Naive thymus-derived CD4-positive, alpha-beta T cell (primary cell): ENCODE measurements at places on chromosomes 1 and 21.

DNA sequence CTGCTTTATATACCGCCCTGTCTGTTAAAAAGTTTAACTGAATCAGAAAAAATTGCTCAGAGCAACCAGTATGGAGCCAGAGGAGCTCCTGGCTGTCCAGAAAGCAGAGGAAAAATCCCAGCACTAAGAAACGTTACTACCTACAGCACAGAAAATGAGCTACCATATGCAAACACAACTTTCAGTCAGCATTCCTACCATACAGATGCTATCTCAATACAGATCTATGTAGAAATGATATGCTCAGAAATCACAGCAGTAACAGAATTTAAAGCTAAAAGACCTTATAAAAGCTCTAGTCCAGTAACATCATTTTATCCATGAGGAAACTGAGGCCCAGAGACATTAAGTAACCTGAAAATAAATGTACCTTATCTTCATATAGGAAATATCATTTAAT is 38.7 kb downstream of the PCNX2 start:
- H3K27me3 ChIP-seq: no peaks in the 10 kb centered on the region
- no peak for DNase-seq
- no peak overlapping the region for H3K4me3 ChIP-seq
- no peaks in the 10 kb centered on the region for H3K4me1 ChIP-seq

GRCh38 chr21:46179708-46180078 is 4.6 kb downstream of the SPATC1L start:
- DNase-seq: no peak
- H3K4me3 ChIP-seq: no peak overlapping the region
- no peak overlapping the region for H3K27ac ChIP-seq
- no peaks in the 10 kb centered on the region for H3K4me1 ChIP-seq
- H3K27me3 ChIP-seq: no peaks in the 10 kb centered on the region
- no peaks in the 10 kb centered on the region for H3K36me3 ChIP-seq

- H3K27ac ChIP-seq: peak overlapping the region; percentile 63
- peaks cover 20% of the 10 kb centered on the region for H3K4me1 ChIP-seq
- no peak for DNase-seq
- no peaks in the 10 kb centered on the region for H3K36me3 ChIP-seq
- peak overlapping the region; percentile 37 for H3K4me3 ChIP-seq
Observed at GRCh38 chr1:204462229-204462561, 32.4 kb downstream of the PIK3C2B start.

DNA sequence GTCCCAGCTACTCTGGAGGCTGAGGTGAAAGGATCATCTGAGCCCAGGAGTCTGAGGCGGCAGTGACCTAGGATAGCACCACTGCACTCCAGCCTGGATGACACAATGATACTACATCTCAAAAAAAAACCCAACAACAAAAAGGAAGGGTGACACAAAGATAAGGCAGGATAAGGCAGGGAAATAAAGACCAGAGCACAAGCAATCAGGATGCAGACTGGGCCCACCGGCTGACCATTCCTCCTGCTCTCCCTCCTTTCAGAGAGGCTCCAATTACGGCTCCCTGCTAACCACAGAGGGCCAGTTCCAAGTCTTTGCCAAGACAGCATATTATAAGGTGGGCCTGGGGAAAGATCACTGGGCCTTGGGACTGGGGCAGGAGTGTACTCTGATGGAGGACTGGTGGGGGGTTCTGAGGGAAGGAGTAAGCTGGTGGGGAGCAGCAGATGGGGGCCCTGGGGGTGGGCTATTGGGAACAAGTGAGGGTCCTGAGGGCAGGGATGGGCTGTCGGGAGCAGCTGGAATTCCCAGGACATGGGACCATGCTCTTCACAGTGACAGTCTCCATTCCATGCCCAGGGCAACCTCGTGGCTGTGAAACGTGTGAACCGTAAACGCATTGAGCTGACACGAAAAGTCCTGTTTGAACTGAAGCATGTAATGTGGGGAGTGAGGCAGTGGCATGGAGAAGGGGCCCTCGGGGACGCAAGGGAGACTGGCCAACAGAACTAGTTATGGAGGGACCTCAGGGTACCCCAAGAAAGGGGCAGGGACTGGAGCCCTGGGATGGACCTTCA is 7.3 kb downstream of the NPR1 start:
- no peaks in the 10 kb centered on the region for H3K4me1 ChIP-seq
- no peaks in the 10 kb centered on the region for H3K27me3 ChIP-seq
- no peak overlapping the region for H3K4me3 ChIP-seq
- no peaks in the 10 kb centered on the region for H3K36me3 ChIP-seq

DNA sequence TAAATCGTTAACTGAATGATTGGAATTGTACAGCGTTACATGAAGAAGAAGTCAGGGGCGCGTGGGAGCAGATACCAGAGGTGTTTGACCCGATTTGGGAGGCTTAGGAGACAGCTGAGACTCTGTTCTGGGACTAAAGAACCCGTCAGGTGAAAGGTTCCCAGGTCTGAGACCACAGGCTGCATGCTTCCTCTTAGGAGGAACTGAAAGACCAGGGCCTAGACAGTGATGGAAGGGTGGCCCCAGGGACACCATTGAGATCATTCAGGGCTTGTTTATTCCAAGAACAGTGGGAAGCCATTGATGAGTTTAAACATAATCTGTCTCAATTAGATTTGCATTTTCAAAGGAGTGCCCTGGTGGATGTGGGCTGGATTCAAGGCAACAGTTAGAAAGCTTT is 904 bp downstream of the KLF17 start:
- H3K27me3 ChIP-seq: no peaks in the 10 kb centered on the region
- H3K36me3 ChIP-seq: no peaks in the 10 kb centered on the region
- no peak for DNase-seq
- H3K27ac ChIP-seq: no peak overlapping the region
- no peaks in the 10 kb centered on the region for H3K4me1 ChIP-seq

DNA sequence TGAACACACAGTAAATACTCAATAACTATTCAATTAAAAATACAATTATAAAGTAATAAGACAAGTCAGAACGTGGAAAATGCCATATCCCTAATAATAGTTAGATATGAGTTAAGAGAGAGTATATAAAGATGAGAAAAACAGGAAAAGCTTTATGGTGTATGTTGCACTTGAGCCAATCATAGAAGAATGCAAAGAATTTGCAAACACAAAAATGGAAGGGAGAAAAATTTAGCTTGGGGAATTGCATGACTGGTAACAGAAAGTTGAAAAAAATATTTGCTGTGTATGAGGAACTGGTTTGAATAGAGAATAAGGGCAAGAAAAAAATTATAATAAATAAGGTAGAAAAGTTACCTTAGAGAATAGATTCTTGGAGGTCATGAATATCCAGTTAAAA is 739.6 kb upstream of the CXADR start:
- no peak overlapping the region for H3K4me3 ChIP-seq
- H3K4me1 ChIP-seq: no peaks in the 10 kb centered on the region
- H3K36me3 ChIP-seq: no peaks in the 10 kb centered on the region
- no peaks in the 10 kb centered on the region for H3K27me3 ChIP-seq
- no peak overlapping the region for H3K27ac ChIP-seq
- DNase-seq: no peak

DNA sequence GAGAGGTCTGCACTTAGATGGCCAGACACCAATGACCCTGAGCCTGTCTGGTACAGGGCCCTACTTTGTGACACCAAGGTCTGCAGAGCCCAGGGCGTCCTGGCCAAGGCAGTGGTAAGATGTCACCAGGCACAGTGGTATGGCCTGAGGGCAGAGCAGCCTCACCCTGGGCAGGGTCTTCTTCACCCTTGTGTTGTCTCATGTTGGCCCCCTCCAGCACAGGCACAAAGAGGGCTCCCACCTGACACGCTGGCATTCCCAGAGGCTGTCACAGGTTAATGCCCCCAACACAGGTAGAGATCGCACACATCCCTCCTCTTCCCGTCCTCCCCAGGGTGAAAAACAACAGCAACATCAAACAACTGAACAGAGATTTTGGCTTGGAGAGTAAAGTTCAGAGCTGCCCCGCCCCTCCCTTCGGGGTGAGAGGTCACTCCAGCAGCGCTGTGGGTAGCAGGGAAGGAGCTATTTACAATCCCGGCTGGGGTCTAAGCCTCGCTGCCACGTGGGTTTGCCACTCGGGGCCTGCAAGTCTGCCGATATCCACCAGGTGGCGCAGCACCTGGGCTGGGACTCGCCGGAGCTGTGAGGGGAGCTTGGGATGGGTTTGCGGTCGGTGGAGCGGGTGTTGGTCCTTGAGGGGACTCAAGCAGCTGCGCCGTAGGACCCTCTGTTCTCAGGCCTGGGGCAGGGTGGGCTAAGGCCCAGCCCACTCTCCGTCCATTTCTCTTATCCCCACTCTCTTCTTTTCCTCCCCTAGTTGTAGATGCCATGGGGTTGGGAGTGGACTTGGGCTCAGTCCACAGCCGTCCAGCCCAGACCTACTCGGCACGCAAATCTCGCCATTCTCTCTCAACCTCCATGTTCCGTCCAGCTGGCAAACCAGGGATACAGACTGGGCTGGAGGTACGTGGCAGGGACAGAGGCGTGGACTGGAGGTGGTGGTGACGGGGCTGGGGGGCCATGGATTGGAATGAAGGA is 12.7 kb downstream of the EFNA3 start:
- H3K36me3 ChIP-seq: no peaks in the 10 kb centered on the region
- H3K4me1 ChIP-seq: peaks cover under 1% of the 10 kb centered on the region
- no peak overlapping the region for H3K4me3 ChIP-seq
- H3K27ac ChIP-seq: no peak overlapping the region
- DNase-seq: peak; percentile 70

GRCh38 chr1:161367684-161368400 is at the start of gene CFAP126:
Gene CFAP126, minus strand, starts transcription at chr1:161367876. Its CDS starts 8 bp downstream, at chr1:161367868.
- H3K36me3 ChIP-seq: peaks cover 10% of the 10 kb centered on the region
- H3K4me1 ChIP-seq: no peaks in the 10 kb centered on the region
- DNase-seq: peak; percentile 71

DNA sequence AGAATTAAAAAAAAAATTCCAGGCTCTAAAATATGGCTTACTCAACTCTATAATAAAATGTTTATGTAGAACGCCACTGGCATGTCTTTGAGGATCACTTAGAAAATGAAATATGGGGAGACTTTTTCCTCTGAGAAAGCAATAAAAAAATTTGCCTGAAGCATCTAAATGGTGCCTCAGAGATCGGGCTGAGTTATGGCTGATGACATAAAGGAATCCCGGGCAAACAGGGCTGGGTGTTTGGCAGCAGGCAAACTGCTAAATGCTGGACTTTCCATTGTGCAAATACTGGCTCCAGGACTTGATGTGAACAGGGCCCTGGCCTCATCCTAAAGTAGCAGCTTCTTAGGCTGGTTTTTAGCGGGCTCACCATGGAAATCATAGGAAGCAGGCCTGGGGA is 44.5 kb upstream of the C1orf87 start:
- H3K4me3 ChIP-seq: no peak overlapping the region
- H3K36me3 ChIP-seq: no peaks in the 10 kb centered on the region
- DNase-seq: no peak
- no peaks in the 10 kb centered on the region for H3K27me3 ChIP-seq
- H3K27ac ChIP-seq: no peak overlapping the region

GRCh38 chr21:46003575-46004007 is 22.0 kb downstream of the COL6A1 start:
- no peaks in the 10 kb centered on the region for H3K27me3 ChIP-seq
- no peak overlapping the region for H3K4me3 ChIP-seq
- no peaks in the 10 kb centered on the region for H3K4me1 ChIP-seq
- no peak overlapping the region for H3K27ac ChIP-seq

- H3K36me3 ChIP-seq: no peaks in the 10 kb centered on the region
- no peaks in the 10 kb centered on the region for H3K27me3 ChIP-seq
- peak overlapping the region; percentile 88 for H3K27ac ChIP-seq
- peaks cover 25% of the 10 kb centered on the region for H3K4me1 ChIP-seq
- DNase-seq: peak; percentile 38
Observed at GRCh38 chr1:27487966-27488884, 1.7 kb downstream of the WASF2 start.

- H3K36me3 ChIP-seq: no peaks in the 10 kb centered on the region
- H3K27me3 ChIP-seq: peaks cover 2% of the 10 kb centered on the region
- H3K27ac ChIP-seq: no peak overlapping the region
- no peak overlapping the region for H3K4me3 ChIP-seq
- no peaks in the 10 kb centered on the region for H3K4me1 ChIP-seq
- no peak for DNase-seq
Observed at GRCh38 chr1:18752409-18752808, 107.1 kb downstream of the TAS1R2 start.

- no peak overlapping the region for H3K27ac ChIP-seq
- DNase-seq: no peak
- no peaks in the 10 kb centered on the region for H3K36me3 ChIP-seq
- no peaks in the 10 kb centered on the region for H3K4me1 ChIP-seq
Observed at GRCh38 chr21:23131177-23131576, 2133.0 kb downstream of the NCAM2 start.

DNA sequence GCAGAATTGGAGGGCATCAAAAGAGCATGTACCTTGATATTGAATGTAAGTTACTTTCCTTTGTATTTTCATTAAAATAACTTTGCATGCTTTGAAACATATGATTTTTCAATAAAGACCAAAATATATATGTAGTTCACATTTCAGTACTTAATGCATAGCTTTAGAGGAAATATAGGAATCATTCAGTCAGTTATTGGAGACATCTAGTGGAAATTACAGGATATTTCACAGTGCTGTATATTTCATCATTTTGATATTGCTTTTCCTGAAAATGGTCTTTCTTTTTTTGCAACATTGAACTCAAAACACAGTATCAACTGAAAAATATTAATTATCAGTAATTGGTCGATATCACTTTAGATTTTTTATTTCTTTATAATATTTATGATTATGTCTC is 375.8 kb downstream of the NCAM2 start:
- no peak overlapping the region for H3K27ac ChIP-seq
- no peaks in the 10 kb centered on the region for H3K36me3 ChIP-seq
- no peak for DNase-seq
- no peak overlapping the region for H3K4me3 ChIP-seq
- no peaks in the 10 kb centered on the region for H3K27me3 ChIP-seq
- no peaks in the 10 kb centered on the region for H3K4me1 ChIP-seq

GRCh38 chr21:43303275-43304178 is 123.4 kb downstream of the SIK1 start:
- H3K36me3 ChIP-seq: no peaks in the 10 kb centered on the region
- no peak overlapping the region for H3K4me3 ChIP-seq
- H3K4me1 ChIP-seq: no peaks in the 10 kb centered on the region
- H3K27me3 ChIP-seq: no peaks in the 10 kb centered on the region
- no peak overlapping the region for H3K27ac ChIP-seq

DNA sequence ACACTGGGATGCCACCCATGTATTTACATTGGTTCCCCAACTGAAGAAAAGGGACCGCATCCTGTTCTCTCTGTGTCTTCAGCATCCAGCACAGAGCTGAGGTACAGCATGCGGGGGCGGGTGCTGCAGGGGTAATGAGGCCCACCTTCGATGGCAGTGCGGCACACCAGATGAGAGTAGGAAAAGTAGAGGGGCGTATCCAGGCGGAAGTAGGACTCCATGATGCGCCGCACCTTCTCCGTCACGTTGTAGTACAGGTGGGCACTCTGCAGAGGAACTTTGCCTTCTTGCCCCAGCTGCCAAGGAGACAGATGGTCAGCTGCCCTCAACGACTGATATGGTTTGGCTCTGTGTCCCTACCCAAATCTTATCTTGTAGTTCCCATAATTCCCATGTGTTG is 10.0 kb upstream of the CLDN19 start:
- no peak overlapping the region for H3K27ac ChIP-seq
- no peak for DNase-seq
- H3K36me3 ChIP-seq: no peaks in the 10 kb centered on the region

- no peak overlapping the region for H3K4me3 ChIP-seq
- H3K4me1 ChIP-seq: no peaks in the 10 kb centered on the region
- no peaks in the 10 kb centered on the region for H3K36me3 ChIP-seq
Observed at GRCh38 chr1:205494115-205494514, 10.4 kb upstream of the CDK18 start.
